Tibial nerve (tissue), 4 donors: ENCODE measurements at places on chromosomes 16 and 17. TPM values are rescaled to one million over a fixed set of nuclear protein-coding genes. Genes with fewer than 3 reads are reported as not detected.

GRCh38 chr17:42275527-42276358, 448 bp downstream of the STAT5B start:
- DNase-seq: peak; percentile 42

- DNase-seq: no peak
These were observed 10.9 kb upstream of the ARHGAP23 start for GRCh38 chr17:38417210-38417951.

Gene SULT1A2
- 6.1 TPM for total RNA-seq

Gene KRT39
- total RNA-seq: not detected

DNA sequence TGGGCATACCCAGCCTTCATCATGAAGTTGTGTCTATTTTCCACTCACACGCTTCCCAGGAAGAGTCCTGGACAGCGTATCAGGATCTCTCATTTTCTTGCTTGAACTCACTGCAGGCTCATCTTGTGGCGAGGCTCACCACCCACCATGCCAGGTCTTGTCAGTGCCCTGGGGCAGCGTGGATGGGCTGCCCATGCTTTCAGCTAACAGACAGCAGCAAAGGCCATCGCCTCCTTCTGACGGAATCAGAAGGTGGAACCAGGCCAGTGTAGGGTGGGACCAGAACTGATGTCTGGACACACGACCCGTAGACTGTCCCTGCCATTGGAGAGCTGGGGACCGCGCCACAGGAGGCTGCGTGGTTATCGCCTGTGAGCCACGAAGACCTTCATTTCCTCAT, 169.4 kb downstream of the FOXL1 start:
- DNase-seq: no peak

Gene MVP
- total RNA-seq: 247 TPM

DNA sequence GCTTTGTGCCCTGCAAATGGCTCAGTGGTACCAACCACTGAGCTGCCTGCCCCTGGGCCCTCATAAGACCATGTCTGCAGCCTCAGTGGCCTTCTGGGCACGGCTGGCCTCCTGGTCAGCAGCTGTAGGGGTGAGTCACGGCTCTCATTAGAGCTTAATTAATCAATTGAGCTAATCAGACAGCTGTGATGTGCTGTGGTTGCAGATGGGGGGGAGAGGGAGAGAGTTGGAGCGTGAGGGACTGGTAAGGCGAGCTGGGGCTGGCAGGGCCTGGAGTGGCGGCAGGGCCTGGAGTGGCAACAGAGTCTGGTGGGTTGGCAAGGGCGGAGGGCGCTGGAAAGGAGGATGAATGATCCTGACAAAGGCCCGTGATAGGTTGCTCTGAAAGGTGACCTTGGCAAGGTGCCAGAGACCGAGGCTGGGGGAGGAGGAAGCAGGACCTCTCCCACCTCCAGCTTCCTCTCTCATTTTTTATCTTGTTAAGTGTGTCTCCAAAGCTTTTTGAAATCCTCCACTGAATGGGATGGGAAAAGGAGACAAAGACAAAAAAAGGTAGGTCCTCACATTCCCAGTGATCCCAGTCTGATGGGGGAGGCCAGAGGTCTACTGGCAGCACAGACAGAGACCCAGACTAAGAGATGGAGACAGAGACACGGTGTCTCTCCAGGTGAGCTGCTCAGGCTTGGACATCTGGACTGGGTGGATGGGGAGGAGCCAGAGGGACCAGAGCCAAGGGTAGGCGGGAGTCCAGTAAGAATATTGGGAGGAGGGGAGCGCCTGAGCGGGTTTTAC, 41.6 kb downstream of the DCAKD start:
- no peak for DNase-seq

GRCh38 chr17:36128411-36128978, 24.9 kb downstream of the CCL4 start:
- no peak for DNase-seq

Gene RPL13
- 6,364 TPM for total RNA-seq

DNA sequence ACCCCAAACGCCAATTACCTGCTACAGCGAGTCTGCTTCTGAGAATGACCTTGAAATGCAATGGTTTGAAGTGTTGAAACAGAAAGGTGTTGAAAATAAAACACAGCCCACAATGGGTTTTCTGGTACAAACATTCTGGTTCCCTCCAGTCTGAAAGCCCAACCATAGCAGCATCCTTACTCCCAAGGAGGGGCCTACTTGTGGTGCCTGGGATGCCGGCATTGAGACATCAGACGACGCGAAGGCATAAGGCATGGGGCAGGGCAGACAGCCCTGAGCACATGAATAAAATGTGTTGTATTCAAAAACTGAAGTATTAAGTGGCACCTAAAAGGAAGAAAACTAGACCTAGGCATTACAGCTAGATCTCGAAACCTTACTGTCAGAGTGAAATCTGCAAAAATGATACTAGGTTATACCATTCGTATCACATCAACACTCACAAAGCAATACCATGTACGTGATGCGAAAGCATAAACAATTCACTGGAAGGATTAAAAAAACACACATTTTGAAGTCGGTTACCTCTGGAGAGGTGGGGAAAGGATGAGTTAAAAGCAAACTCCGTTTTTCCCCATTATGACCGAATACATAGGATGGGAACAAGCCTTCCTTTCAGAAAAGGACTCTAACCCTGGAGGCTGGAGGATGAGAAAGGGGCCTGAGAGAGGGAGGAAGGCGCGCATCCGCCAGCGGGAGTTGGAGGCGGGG, 702 bp downstream of the NUDT21 start:
- no peak for DNase-seq
